Fibroblast of skin of left biceps (primary cell): ENCODE measurements at places on chromosomes 1 and 21.

GRCh38 chr1:199691540-199691939, 336.0 kb upstream of the NR5A2 start:
- peak; percentile 72 for DNase-seq

DNA sequence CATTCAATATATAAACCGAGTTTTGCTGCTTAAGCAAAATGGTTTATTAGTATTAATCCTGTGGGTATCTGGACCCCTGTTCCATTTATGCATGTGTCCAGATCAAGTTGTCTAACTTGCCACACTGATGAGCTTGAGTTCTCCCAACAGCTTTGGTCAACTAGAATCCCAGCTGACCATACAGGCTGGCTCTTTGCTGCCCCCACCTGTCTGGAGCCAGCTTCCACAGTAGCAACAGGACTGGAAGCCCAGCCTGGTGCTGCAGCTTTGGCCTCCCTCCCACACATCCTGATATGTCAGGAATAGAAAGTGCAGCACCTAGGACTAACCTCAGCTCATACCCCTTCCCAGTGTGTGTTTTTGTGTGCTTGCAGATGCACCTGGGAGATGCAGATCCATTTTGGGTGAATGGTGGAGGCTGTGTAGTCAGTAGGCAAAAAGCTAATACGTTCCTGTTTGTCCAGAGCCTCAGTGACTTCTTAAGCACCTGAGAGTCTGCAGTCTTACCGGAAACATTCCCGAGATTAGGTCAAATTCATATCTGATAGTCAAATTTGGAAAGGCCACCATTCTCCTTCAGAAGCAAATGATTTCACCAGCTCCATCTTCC, 40.9 kb upstream of the BEND5 start:
- DNase-seq: no peak

DNA sequence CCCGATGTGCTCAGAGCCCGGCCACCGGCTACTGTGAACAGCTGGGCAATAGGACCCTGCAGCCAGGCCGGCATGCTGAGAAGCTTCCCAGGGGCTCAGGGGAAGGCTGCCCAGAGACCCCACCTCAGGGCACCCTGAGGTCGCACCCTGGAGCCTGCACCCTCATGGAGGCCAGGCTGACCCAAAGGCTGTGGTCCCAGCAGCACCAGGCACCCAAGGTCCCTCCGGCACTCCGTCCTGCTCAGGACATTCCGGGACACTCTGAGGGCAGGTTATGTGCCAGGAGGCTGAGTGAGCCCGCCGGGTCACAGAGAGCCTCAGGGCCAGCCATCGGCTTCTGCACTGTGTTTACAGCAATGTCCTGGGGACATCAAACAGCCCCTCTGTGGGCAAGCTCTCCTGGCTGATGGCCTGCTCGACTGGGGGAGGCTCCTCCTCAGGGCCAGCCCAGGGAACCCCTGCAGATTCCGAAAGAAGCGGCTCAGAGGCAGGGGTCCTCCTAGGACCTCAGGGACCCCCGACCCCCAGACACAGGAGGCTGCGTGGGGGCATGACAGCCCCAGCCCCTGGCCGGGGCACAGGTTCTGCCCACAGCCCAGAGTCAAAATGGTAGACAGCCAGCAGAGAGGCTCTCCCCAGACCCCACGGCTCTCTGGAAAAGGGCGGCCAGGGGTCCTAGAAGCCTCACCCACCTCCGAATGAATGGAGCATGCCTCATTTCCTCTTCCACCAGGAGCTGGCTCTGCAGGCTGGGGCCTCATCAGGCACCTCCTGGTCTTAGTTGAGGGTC, 8.2 kb downstream of the SLC19A1 start:
- DNase-seq: no peak

DNA sequence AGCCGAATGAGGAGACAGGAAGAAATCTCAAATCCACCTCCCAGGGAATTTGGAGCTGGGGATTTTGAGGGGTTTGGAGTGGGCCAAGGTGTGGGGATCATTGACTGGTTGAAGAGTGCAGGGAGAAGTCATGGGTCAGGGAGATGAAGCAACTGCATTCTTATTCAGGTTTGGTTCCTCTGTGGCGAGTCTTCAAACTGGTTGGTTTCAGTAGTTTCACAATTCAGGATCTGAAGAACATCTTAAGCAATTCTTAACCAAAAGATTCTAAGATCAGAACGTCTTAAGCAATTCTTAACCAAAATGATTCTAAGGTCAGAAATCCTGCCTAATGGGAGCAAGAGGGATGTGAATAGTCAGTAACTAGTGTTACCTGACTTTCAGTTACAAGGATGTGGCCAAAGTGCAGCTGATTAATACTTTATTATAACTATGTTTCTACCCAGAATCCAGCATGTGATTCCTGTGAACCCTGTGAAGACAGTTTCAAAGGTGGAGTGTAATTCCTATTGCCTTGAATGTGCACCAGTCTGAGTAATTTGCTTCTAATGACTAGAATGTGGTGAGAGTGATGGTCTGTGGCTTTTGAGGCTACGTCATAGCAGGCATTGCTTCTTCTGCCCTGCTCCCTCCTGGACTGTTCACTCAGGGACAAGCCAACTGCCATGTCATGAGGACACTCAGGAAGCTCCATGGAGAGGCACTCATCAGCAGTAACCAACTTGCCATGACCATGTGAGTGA, 61.2 kb downstream of the OLFML3 start:
- no peak for DNase-seq

DNA sequence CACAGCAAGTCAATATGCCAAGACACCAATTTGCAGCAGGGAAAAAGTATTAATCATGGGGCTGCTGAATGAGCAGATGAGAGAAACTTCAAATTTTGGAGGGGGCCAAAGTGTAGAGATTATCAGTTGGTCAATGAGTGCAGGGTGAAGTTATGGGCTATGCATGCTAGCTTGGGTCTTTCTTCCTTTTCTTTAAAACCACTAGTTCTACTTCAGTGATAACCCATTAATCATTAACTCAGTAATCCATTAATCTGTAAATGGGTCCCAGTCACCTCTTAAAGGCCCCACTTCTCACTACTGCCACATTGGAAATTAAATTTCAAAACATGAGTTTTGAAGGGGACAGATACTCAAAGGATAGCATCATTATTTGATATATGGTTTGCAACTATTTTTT, 688.6 kb upstream of the ADGRL4 start:
- no peak for DNase-seq

DNA sequence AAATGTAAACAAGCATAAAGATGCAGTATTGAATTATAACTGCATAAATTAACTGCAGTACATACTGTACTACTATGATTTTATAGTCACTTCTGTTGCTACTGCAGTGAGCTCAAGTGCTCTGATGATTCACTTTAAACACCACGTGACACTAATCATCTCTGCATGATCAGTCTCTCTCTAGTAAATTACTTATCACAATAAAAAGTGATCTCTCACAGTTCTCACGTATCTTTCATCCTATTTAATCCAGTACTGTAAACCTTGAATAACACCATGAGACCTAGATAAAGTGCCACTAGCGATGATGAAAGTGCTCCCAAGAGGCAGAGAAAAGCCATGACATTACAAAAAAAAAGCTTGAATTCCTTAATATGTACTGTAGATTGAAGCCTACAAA, 1242.0 kb downstream of the AMY1C start:
- no peak for DNase-seq

DNA sequence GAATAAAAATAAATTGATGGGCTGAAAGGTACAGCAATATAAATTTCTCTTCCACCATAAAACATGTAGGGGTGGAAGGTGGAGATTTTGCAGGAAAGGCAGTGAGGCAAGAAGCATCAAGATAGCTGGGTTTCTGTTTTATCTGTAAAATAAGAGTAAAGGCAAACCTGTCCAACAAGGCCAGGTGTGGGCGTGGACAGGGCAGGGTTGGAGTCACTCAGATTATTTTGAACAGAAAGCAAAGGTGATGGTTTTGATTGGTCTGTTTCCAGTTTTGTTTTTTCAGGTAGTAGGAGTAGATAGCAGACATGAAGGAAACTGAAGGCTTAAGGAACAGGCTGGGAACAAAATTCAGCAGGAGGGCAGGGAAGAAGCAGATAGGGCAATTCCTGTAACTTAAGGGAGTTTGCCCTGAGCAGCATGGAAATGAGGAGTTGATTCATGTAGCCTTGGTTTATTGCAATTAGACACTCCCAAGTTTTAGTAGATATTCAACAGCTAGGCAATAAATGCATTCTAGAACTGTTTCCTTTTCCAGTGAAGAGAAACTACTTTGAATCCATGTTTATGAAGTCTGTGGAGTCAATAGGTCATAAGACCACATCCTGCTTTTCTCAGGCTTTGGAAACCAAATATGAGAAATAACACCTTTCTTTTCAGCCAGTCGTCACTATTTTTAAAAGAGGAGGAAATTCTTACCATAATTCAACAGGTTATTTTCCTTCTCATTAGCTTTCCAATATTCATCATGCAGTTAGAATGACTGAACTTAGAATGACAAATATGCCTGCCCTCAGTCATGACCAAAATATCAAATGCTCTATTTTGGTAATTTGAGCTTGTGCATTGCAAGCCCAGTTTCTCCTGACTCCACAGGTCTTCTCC, 38.7 kb upstream of the CD55 start:
- no peak for DNase-seq

DNA sequence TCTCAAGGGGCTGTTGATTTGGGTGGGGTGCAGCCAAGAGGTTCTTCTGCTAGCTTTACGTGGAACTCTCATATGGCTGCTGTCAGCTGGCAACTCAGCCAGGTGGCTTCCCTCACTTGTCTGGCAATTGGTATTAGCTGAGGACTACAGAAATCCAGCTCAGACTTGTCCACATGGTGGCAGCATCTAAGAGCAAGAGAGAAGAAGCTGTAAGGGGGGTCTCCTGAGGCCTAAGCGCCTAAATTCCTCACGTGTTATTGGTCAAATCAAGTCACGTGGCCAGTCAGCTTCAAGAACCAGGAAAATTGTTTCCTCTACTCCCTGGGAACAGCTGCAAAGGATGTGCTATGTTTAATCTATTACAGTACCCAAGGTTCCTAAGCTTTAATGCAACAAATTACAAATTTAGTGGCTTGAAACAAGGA, 4.2 kb upstream of the DYRK3 start:
- DNase-seq: peak; percentile 66
